Upper lobe of left lung (tissue), 6 donors: ENCODE measurements at places on chromosomes 3 and 15. TPM values are rescaled to one million over a fixed set of nuclear protein-coding genes. Genes with fewer than 3 reads are reported as not detected.

FOXB1 gene
- not detected for total RNA-seq

MAP3K13 gene
- 31.9 TPM for total RNA-seq

NEK11 gene
- 40.4 TPM for total RNA-seq

DAZL gene
- total RNA-seq = not detected

SYNM gene
- total RNA-seq = 8.2 TPM

FEZF2 gene
- total RNA-seq = not detected

CCDC54 gene
- not detected for total RNA-seq

RTP1 gene
- not detected for total RNA-seq

SEC22A gene
- 11.5 TPM for total RNA-seq

CTXN2 gene
- total RNA-seq = not detected

DTWD1 gene
- total RNA-seq = 10.8 TPM

SCAANT1 gene
- total RNA-seq = not detected

VGLL3 gene
- total RNA-seq = 11.5 TPM

PRSS50 gene
- 0.89 TPM for total RNA-seq

STARD9 gene
- total RNA-seq = 141 TPM

TRIM42 gene
- total RNA-seq = not detected

PXK gene
- 31.9 TPM for total RNA-seq

TGM5 gene
- not detected for total RNA-seq
